CD4-positive, alpha-beta T cell treated with Interleukin-2 at 100 ng/mL for 4 hours (primary cell): ENCODE measurements at places on chromosomes 2 and 18.

- DNase-seq = no peak
Measured at GRCh38 chr18:778194-778927, 33.7 kb downstream of the YES1 start.

GRCh38 chr18:78821396-78821795, 158.2 kb upstream of the SALL3 start:
- no peak for DNase-seq

GRCh38 chr2:202104286-202104870, 31.3 kb downstream of the KIAA2012 start:
- no peak for DNase-seq

DNA sequence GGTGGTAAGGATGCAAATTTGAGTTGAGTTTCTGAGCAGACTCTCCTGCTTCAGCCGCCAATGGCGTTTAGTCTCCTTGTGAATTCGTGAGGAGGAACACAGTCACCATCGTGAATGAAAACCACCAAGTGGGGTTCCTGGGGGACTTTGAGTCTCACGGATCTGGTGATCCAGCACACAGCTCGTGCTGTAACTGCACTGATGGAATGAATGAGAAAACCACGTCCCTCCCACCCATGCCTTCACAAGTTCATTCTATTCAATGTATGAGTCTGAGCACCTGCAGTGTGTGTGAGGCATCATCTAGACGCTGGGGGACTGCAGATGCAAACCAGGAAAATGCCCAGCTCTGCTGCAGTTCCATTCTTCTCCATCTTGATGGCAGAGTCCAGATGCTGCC, 127.9 kb downstream of the PIEZO2 start:
- DNase-seq = no peak

GRCh38 chr2:187554011-187554703, at the start of gene TFPI:
TFPI (minus strand) TSS chr2:187554435; CDS start chr2:187503768, 50,667 bp downstream.
- no peak for DNase-seq

- DNase-seq = no peak
Measured at GRCh38 chr2:197513915-197514314, 2.0 kb upstream of the MOB4 start.

DNA sequence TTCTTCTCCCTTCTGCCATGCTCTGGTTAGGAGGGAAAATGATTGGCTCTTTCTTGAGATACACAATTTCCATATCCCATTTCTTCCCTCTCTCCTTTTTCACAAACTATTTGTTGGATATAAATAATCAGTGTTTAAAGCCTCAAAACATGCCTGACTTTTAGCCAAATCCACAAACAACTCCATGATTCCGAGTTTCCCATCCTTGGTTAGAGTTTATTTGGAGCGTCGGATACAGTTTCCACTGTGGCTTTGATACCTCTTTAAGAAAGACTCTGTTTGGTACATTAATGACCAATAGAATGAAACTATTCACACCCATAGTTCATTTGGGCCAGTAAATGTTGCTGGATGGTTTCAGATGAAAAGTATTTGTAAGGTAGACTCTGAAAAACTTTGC, 5.9 kb upstream of the FHL2 start:
- no peak for DNase-seq

DNA sequence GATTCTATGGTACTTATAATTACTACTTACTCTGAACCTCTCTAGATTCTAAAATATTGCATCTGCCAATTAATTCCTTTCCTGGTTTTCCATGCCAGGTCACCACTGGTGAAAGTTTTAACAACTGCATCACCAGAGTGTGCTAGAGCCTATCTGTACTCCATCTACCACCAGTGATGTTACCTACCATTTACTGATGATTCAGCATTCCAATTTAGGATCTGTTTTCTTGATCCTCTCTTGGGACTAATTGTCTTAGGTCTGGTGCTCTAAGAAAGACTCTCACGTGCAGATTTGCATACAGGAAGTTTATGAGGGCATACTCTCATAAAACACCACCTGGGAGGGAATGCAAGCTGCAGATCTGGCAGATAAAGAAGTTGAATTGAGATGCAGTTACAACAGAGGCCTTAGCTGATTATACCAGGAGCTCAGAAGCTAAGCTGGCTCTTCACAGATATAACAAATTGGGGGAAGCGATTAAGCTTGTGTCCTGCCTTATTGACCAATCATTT, 347.6 kb upstream of the VRK2 start:
- no peak for DNase-seq

DNA sequence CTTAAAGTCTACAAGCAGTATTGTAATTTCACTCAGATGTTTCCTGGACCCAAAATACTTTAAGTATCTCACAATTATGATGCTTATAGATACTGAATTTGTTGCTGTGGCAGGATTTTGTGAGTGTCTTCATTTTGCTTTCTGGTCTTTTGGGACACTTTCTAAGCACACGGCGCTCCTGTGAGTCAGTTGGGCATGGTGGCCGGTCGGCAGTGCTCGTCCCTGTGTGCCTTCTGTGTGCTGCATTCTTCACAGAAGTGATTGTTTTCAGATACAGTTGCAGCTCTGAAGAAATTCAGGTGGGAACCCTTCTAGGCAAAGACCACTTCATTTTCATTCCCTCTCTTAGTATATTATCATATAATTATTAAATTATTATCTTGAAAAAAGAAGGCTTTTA, 273.3 kb downstream of the ZNF407 start:
- no peak for DNase-seq

GRCh38 chr2:97858442-97858841, 137.3 kb downstream of the TMEM131 start:
- no peak for DNase-seq

DNA sequence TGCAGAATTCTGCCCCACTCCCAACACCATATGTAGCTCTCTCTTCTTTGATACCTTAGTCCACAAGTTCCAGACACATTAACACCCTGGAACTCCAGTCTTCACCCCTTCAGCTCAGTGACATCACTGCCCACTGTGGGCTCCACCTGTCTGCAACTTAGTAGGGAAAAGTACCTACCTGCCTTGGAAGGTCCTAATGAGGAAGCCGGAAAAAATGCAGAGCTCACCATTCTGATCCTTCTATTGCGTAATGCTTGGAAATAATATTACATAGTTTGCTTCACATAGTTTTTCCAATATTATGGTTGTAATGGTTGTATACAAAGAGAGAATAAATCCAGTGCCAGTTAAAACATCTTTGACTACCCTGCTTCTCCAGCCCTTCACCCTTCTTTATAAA, 738.4 kb downstream of the RNF144A start:
- DNase-seq = no peak

- no peak for DNase-seq
Measured at GRCh38 chr2:1437537-1437936, 24.3 kb downstream of the TPO start.

- no peak for DNase-seq
Measured at GRCh38 chr2:133490411-133490980, 77.8 kb downstream of the NCKAP5 start.

DNA sequence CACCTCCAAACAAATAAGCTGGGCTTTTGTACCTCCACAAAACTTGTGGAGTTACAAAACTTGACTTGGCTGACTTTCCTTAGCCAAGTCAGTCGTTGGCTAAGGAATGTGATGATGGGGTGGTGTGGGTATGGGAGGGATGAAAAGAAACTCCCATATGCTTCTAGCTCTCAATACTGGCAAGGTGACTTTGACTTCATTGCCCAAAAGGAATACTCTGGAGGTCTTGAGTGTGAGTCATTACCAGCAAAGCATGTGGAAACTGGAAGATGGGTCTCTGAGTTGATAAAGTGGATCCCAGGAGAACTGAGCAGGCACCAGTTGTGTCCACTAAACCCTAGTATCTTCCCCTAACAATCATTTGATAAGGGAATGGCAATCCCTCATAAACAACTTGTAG, 226.7 kb downstream of the GULP1 start:
- no peak for DNase-seq

GRCh38 chr2:215664847-215665525, 229.1 kb upstream of the FN1 start:
- no peak for DNase-seq

GRCh38 chr2:58099096-58099769, 52.6 kb downstream of the VRK2 start:
- DNase-seq = no peak

DNA sequence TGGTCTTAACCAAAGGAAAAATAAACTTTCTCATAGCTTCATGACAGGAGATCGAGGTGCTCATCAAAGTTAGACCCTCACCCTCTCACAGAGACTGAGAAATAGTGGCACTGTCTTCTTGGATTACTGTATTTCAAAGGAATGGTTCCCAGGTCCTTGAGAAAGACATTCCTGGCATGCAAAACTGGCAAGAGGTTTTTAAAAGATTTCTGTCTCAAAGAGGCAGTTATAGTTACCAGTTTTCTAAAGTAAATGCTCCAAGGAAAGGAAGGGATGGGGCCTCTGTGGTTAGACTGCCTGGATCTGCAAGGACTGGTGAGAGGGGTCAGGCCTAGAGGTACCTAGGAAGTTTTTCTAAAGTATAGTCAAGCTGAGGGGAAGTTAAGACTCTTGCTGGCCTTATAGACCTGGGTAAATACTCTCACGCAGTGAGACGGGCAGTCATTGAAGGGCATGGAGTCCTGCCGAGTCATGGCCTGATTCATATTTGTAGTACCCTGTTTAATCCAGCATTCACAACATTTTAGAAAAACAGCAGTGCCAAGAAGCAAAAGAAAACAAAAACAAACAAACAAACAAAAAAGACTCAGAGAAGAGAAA, 226.1 kb downstream of the DOK6 start:
- no peak for DNase-seq

DNA sequence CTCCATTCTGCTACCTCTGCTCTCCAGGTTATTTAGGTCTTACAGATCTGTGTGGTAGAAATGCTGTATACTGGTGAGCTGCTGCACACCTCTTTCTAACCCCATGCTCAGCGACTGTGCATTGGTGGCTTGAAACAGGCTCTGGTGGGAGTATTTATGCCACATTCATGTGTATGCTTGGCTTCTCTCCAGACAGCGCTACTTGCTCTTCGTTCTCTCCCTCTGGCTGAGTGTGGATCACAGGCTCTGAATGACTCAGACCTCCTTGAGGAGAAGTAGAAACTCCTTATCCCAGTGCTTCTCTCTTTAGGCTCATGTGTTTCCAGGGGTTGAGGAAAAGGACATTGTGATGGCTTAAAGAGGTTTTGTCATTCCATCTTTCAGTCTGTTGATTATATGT, 54.9 kb downstream of the FHOD3 start:
- no peak for DNase-seq

- DNase-seq = no peak
Measured at GRCh38 chr2:219003979-219004378, 10.8 kb upstream of the CRYBA2 start.

DNA sequence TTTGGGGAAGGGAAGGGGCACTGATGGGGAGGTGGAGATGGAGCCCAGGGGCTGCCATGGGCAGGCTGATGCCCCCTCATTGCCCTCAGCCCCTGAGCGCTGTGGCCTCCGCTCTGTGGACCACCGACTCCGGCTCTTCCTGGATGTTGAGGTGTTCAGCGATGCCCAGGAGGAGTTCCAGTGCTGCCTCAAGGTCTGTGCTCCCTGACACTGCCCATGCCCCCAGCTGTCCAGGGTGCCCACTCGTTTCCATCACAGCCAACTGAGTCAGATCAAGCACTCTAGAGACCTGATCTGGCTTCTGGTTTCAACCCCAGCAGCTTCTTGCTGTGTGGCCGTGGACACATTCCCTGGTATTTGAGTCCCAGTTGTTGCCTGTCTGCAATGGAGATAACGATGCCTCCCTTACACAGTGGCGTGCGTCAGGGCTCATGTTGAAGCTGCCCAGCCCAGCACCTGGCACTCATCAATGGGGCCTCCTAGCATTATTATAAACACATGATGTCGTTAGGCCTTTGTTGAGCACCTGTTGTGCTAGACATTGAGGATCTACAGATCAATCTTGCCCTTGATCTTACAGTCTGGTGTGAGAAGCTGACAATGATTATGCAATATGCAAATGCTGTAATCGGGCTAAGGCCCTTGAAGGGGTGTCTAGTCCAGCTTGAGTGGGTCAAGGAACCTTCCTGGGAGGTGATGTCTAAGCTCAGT, 14.4 kb downstream of the STK11IP start:
- DNase-seq = no peak

DNA sequence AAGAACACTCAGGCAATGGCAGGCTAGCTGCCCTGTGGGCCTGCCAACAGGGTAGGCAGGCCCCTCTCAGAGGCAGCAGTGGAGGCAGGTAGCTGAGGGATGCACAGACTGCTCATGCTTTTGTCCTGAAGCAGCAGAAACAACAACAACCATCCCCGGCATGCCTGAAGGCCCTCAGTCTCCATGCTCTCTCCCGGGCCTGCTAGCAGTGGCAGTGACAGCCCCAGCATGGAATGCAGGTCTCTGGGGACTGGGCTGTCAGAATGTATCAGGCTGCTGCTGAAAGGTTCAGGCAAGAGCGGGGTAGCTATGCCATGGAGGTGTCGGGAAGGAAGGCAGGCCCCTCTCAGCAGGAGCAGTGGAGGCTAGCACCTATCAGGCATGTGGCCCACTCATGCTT, 209.8 kb downstream of the KCNJ3 start:
- DNase-seq = no peak

GRCh38 chr18:11823545-11823944, 27.7 kb upstream of the CHMP1B start:
- no peak for DNase-seq

- no peak for DNase-seq
Measured at GRCh38 chr2:72115110-72116080, 32.3 kb downstream of the CYP26B1 start.

DNA sequence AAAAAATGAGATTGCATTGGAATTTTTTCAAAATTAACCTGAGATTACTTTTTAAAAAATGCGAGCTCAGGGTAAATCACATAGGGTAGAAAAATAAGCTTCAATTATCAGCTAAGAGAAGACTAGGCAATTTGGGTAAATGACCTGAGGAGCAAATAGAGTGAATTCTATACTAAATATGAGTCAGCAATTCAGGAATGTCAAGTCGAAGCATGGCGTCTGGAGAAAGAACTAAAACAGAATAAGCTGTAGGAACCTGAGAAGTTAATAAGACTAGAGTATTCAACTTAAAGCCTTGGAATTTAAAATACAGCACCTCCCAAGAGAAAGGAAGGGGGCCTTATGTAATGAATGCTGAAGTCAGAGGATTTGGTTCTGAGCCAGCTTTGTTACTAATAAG, 487.0 kb downstream of the SUCLG1 start:
- DNase-seq = no peak

DNA sequence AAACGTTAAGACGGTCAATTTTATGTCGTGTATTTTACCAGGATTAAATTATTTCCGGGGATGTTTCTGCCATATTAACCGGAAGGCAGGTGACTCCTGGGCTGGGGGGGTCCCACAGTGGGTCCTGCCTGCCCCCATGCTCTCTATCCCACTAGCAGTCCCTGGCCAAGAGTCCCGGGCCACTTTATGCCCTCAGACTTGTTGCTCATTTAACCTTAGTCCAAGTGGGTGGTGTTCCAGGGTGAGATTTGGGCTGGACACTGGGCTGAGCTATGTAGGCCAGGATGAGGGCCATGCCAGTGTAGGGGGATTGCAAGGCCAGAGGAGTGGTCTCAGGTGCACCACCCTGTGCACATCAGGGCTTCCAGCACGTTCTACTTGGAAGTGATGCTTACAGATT, 24.1 kb downstream of the TWIST2 start:
- DNase-seq = no peak

DNA sequence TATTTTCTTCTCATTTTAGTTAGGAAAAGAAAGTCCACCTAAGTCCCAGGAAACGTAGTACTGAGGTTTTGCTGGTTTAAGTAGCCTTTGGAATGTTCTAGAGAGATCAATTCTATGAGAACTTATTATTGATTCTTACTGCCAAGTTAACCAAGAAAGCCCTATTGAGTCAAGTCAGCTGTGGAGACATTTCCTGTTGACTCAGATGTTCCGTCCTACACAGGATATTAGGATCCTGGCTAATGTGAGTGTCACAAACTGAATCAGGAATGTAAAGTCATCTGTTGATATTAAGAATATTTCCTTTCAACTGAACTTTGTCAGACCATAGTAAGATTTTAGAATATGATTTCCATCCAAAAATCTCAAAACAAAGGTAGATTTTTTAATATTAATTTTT, 654.3 kb downstream of the LRRTM4 start:
- DNase-seq = no peak
